Mucosa of gallbladder (tissue), 1 donor: ENCODE measurements at places on chromosomes 7 and 10. TPM values are rescaled to one million over a fixed set of nuclear protein-coding genes. Genes with fewer than 3 reads are reported as not detected.

DRGX gene
- not detected for total RNA-seq

HELLS gene
- total RNA-seq, result 7.1 TPM

GIMAP4 gene
- 39.9 TPM for total RNA-seq

ZNF736 gene
- total RNA-seq, result 32.4 TPM

HOXA6 gene
- 0.29 TPM for total RNA-seq

HNRNPA2B1 gene
- total RNA-seq, result 344 TPM

C7orf57 gene
- not detected for total RNA-seq

AGMO gene
- total RNA-seq, result 8.3 TPM

DDC gene
- total RNA-seq, result 1.7 TPM

LFNG gene
- total RNA-seq, result 31.3 TPM

SYT15 gene
- total RNA-seq, result 1.4 TPM

NKX2-3 gene
- total RNA-seq, result 4.4 TPM
